ENCODE measurements at places on chromosomes 5 and 9.
A peak's percentile ranks its signal among the peaks of the same experiment; 100 is the strongest.

GRCh38 chr9:124802426-124802825 lies 25.5 kb downstream of the OLFML2A start:
- DNase-seq, result no peak

GRCh38 chr5:7991125-7991821 lies 122.3 kb downstream of the MTRR start:
- DNase-seq, result no peak

DNA sequence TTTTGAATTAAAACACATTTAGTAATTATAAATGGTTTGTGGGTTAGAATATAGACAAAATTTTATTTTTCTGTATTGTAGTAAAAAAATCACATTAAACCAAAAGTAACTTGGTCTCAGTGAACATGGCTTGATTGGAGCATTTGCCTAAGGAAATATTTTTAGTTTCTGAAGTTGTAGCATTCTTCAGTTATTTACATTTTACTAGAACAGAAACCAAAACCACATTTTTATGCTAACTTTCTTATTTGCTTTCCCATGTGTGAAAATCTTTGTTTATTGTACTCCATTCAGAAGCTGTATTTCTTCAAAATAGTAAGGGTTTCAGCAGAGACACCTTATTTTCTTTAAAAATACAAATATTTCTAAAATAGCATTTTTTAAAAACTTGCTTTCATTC lies 129.9 kb downstream of the SGCD start:
- no peak for DNase-seq

DNA sequence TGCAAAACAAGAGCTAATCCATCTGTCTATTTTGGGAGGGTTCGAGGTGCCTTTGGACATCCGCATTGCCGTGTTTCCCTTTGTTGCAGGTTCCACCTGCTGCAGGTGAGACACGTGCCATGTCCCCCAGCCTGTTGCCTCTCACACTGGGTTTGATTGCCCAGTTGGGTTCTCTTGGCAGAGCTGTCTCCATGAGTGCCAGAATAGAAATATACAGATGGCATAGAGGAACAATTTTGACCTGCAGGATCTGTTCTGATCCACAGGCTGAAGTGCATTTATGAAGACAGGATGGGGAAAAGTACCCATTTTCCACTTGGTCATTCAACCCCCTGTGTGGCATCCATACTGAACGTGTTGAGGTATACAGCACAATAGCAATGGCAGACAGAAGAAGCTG lies 178.1 kb downstream of the SGCD start:
- no peak for DNase-seq

DNA sequence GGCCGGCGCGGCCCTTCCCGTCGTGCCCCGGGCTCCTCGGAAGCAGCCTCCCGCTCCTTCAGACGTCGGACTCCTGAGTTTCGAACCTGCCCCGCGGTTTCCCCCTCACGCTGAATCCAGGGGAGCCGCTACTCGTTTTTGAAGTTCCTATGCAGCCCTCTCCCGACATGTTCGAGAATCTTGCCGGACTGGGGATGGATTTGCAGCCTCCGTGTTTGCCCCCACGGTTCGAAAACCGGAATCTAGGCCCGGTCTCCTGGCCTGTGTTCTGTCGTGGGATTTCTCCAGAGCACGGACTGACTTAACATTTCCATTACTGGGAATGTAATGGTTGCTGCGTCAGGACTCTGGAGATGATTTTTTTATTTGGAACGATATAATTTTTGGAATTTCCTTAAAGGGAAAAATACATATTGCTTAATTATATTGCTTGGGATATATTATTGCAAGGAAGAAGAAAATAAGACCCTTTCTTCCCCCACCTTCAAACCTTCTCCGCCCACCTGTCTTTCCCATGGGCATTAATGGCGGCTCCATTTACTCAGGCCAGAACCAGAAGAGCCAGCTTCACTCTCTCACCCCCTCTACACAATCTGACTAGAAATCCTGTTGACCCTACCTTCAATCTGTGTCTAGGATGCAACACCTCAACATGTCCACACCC lies 8.5 kb upstream of the MGAT1 start:
- no peak for DNase-seq

- no peak for DNase-seq
Measured at GRCh38 chr9:114908104-114908622, 22.2 kb downstream of the TNFSF8 start.

DNA sequence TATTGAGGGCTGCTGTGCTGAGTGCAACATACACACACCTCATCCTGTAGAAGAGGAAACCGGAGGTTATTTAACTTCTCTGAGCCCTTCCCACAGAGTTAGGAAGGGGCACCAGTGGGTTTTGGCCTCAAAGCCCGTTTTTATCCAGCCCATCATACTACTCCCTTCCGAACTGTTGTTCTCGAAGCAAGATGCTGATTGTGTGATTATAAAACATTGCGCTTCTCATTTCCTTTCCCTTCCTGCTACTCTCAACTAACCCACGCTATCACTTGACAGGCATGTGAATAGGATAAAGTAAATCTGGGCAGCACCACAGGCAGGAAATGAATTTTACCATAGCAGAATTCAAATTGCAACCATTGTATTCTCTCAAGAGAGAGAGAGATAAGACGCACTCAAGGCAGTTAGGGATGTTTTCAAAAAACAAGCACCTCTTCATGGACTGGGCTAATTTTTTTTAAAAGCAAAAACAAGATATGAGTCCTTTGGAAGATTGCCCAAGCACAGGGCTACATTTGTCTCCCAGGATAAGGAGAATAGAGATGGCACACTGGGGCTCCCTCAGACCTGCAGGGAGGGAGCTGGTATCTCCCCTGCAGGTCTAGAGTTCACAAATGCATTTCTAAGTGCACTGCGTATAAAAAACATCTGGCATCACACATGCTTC lies 52.6 kb downstream of the GNA14 start:
- DNase-seq, result no peak

DNA sequence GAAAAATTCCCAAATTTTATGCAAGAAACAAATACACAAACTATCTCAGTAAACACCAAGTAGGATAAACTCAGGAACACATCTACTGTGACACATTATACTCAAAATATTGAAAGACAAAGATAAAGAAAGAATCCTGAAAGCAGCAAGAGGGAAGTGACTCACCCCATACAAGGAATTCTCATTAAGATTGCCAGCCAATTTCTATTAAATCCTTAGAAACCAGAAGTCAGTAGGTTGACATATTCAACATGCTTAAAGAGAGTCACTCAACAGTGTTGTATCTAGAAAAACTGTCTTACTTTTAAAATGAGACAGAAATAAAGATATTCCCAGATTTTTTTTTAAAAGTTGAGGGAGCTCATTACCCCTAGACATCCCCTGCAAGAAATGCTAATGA lies 15.5 kb downstream of the SPATA31E1 start:
- no peak for DNase-seq

- DNase-seq, result no peak
Measured at GRCh38 chr9:135787776-135788575, 86.0 kb downstream of the KCNT1 start.

DNA sequence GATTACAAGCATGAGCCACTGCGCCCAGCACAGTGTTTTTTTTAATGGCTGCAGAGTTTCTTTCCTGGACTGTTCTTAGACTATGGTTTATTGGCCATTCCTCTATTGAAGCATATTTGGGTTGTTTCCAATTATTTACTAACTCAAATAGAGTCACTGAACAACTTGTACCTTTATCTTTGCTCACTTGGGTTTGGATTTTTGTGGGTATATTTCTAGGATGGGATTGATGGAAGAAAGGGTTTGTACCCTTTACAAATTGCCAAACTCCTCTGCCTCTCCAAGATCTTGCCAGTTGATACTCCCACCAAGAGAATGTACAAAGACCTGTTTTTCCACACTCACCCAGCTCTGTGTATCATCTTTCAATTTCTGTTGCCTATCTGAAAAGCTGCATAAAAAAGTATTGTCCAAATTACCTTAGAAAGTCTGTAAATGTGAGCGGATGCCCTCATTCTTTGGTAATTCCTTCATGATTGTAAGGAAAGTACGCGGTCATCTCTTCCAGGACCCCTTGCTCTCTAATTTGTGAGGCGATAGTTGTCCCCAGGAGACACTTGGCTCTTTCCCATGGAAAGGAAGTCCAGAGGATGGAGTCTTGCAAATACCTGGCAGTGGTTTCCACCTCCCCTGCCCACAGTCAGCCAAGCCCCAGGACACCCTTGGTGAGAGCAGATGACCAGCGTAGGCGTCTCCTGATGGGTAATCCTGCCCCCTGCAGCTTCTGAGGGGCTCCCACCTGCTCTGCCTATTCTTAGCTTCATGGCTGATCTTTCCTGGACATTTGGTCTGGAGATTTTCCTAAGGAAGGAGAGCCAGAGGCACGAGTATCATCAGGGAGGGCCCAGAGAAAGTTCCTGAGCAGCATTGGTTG lies 33.0 kb downstream of the ARHGEF37 start:
- DNase-seq, result no peak

GRCh38 chr9:126397056-126397455 lies 70.4 kb downstream of the MVB12B start:
- DNase-seq, result peak; percentile 14

DNA sequence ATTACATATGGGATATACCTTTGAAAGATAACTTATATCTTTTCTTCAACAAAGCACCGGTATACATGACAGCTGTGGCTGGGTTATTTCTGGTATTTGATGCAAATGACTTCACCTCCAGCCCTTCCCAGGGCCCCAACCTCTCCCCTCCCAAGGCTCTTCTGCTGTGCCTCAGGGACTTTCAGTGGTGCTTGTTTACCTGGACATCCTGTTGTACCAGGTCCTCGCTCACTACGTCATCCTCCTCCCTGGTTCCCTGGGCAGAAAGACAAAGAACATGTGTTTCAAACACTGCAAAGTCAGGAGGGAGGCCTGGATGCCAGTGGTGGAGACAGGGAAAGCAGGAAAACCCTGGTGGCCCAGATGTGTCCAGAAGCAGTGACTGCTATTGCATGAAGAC lies 23.4 kb downstream of the ANXA6 start:
- no peak for DNase-seq

- no peak for DNase-seq
Measured at GRCh38 chr9:2622461-2623287, 1.1 kb downstream of the VLDLR start.

DNA sequence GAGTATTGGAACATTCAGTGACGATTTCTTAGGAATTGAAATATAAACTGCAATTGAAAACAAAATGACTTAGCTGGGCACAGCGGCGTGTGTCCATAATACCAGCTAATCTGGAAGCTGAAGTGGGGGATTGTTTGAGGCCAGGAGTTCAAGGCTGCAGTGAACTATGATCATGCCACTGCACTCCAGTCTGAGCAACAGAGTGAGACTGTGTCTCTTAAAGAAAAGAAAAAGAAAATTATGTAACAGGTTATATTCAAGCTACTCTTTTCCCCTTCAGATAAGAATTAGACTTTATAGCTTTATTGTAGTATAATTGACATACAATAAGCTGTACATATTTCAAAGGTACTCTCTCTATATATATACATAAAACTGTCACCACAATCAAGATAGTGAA lies 6.4 kb downstream of the SLC26A2 start:
- no peak for DNase-seq

- DNase-seq, result no peak
Measured at GRCh38 chr5:176792655-176793342, 17.6 kb upstream of the UNC5A start.

All from activated CD4-positive, alpha-beta T cell treated with anti-CD3 and anti-CD28 coated beads for 4 hours (primary cell).